Mucosa of descending colon (tissue), 3 donors: ENCODE measurements at places on chromosomes 2 and 18. TPM values are rescaled to one million over a fixed set of nuclear protein-coding genes. Genes with fewer than 3 reads are reported as not detected.

Gene CYP27C1
- 0.63 TPM for total RNA-seq

Gene BCL2
- 20.5 TPM for total RNA-seq

Gene RAB6C
- 0.35 TPM for total RNA-seq

Gene DNAJC5G
- 0.47 TPM for total RNA-seq

Gene EIF4E2
- 62.7 TPM for total RNA-seq

Gene SH2D6
- total RNA-seq: 8.6 TPM

Gene AQP12A
- not detected for total RNA-seq

Gene HOXD4
- 5.9 TPM for total RNA-seq

Gene ELOA2
- total RNA-seq: not detected

Gene CLHC1
- total RNA-seq: 15.5 TPM

Gene LOXL3
- total RNA-seq: 6.9 TPM

Gene BMP10
- total RNA-seq: not detected

Gene SERPINB13
- not detected for total RNA-seq

Gene ABCG5
- total RNA-seq: not detected

Gene LRP2
- total RNA-seq: not detected

Gene TGFA
- total RNA-seq: 33.5 TPM

Gene MRO
- 0.23 TPM for total RNA-seq

Gene ACVR1C
- total RNA-seq: 9.2 TPM

Gene EFR3B
- total RNA-seq: 1.9 TPM

Gene SPATA3
- not detected for total RNA-seq
